ENCODE measurements at places on chromosomes 7 and 10.
A peak's percentile ranks its signal among the peaks of the same experiment; 100 is the strongest.

- DNase-seq = no peak
These were observed 17.2 kb upstream of the FAM170B start for GRCh38 chr10:49151025-49151445.

DNA sequence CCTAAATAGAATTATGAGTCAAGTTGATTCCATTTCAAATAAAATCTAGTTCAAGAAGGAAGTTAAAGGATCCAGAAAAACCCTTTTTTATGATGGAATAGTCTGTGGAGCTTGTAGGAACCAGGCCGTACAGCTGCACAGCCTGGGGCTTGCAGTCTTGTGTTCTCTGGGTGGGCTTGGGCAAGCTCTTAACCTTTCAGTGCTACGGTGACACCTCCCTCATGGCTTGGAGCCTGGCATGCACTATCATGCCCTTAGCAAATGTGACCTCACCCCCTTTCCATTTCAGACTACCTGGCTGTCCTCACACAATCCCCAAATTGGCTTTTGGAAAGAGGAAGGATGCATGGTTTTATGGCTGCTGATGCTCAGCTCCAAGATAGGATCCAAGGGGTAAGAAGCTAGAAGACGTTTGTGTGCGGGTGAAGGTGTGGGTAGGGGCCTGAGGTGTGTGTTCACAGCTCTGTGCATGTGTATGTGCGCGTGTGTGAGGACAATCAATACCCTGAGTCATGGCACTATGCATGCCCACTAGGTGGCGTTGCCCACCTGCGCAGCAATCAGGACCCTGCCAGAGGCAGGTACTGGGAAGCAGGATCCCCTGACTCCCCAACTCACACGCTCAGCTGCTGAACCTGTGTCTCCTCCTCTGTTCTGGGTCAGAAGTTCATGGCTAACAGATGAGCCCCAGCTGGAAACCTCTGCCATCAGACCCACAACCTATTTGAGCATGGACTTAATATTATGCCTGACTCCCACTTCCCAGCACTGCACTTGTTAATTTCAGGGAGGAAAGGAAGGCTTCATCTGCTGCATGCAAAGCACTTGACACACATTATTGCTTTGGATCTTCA, 113.4 kb downstream of the PTPN20 start:
- peak; percentile 43 for DNase-seq

DNA sequence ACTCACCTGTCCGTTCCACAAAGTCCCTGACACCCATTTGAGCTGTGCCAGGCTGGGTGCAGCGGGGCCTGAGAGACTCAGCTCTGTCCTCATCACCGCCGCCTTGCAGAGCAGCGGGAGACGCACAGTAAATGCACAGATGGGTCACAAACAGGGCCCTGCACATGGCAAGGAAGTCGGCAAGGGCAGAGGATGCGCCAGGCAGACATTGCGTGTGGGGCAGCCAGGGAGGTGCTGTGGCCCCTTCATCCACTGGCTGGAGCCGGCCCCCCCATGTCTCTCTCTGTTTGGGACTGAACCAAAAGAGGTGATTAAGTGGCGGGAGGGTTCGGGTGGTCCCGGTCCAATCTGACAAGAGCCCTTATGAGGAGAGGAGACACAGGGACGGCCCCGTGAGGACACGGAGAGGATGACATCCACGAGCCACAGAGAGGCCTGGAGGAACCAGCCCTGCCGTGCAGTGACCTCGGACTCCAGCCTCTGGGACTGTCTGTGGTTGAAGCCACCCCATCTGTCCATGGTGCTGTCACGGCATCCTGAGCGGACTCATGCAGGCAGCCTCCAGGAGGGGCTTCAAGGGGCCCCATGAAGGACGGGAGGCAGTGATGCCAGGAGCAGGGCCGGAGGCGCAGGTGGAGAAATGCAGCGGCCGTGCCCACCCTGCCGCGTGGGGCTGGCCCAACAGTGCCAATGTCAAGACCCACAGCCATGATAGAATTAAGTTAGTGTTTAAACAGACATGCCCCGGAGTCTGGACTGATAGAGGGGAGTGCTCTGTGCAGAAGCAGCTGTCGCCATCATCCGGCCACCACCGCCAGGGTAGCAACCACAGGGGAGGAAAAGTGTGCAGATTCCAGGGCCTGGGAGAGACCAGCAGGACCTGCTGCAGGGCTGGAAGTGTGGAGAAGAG, 28.4 kb upstream of the FOXL3 start:
- no peak for DNase-seq

DNA sequence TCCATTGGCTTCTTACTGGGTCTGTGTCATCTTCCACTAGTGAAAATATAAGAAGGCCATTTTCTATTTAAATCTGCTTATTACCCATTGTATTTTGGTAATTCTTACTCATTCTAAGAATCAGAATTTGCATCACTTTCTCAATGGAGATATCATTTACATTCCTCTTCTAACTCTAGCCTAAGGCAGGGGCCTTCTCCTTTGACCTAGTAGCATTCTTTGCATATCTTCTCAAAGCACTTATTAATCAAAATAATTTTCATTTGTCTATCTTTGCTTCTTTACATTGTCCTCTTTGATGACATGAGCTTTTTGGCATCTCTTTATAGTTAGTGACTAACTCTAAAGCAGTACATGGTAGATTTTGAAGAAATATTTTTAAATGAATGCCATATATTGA, 400.9 kb upstream of the SEMA3D start:
- peak; percentile 60 for DNase-seq

DNA sequence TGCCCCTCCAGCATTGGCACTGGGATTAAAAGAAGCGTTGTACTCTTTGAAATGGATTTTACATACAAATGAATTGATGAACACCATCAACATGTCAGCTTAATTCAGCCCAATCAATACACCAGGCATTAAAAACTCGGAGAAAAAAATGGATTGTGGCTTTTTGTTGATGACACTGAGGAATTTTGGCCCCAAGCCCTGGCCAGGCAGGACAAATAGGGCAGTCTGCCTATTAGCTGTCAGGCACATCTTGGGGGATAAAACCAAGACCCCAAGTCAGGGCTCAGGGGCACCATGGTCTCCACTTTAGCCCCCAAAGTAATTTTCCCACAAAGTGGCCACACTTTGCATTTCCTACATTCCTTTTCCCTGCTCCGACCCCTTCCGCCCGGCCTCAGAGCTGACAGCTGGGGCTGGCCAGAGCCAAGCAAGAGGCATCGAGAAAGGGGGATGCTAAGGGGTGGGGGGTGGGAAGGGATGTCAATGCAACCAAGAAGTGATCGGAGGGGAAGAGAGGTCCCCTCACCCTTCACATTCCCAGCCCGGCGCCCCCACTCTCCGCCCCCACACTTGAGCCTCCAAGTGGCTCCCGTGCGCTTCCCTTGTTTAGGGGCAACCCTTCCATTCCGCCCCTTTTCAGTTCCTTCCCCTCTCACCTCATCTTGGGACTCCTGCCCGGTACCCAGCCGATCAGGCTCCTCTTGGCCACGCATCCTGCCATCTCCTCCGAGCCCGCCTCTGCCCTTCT, 711 bp downstream of the HIP1 start:
- DNase-seq = peak; percentile 22

GRCh38 chr10:30637881-30638467, 8.4 kb upstream of the LYZL2 start:
- DNase-seq = peak; percentile 94

GRCh38 chr10:35464825-35465456, 128.6 kb downstream of the CCNY start:
- DNase-seq = peak; percentile 52

- DNase-seq = no peak
These were observed 42.9 kb downstream of the COL26A1 start for GRCh38 chr7:101405474-101406067.

- DNase-seq = peak; percentile 27
These were observed 4.4 kb upstream of the MYL7 start for GRCh38 chr7:44145479-44145968.

- peak; percentile 89 for DNase-seq
These were observed 25.3 kb downstream of the ANXA8 start for GRCh38 chr10:47458466-47459154.

Measured in fibroblast of skin of back (primary cell).